Naive thymus-derived CD8-positive, alpha-beta T cell (primary cell): ENCODE measurements at places on chromosomes 6 and 20. TPM values are rescaled to one million over a fixed set of nuclear protein-coding genes. Genes with fewer than 3 reads are reported as not detected.

Gene SPATA25
- 4.8 TPM for total RNA-seq

Gene TRAPPC3L
- not detected for total RNA-seq

Gene KIF6
- not detected for total RNA-seq

Gene NKX2-4
- not detected for total RNA-seq

Gene PREX1
- 140 TPM for total RNA-seq

Gene ABHD16B
- total RNA-seq: not detected

Gene MDFI
- not detected for total RNA-seq

Gene HLA-DQB1
- 13.6 TPM for total RNA-seq

Gene DNAAF9
- 4.8 TPM for total RNA-seq

Gene LAMA4
- not detected for total RNA-seq

Gene GRM1
- total RNA-seq: not detected

Gene C20orf144
- total RNA-seq: 0.47 TPM

Gene EDN1
- total RNA-seq: 0.47 TPM

Gene SLC17A1
- not detected for total RNA-seq

Gene DEFB132
- total RNA-seq: not detected

Gene FLRT3
- total RNA-seq: not detected

Gene TNFRSF6B
- 1.1 TPM for total RNA-seq

Gene TRIM31
- total RNA-seq: not detected

Gene PRDM13
- not detected for total RNA-seq

Gene MOG
- total RNA-seq: not detected

Gene FOXS1
- total RNA-seq: not detected

Gene ISM1
- 0.23 TPM for total RNA-seq
